ENCODE measurements at places on chromosomes 6 and 20.

GRCh38 chr6:799769-800168, 106.8 kb upstream of the EXOC2 start:
- DNase-seq, result no peak

- no peak for DNase-seq
Measured at GRCh38 chr6:145699462-145699861, 35.9 kb downstream of the EPM2A start.

- no peak for DNase-seq
Measured at GRCh38 chr6:77987035-77987384, 334.2 kb downstream of the MEI4 start.

DNA sequence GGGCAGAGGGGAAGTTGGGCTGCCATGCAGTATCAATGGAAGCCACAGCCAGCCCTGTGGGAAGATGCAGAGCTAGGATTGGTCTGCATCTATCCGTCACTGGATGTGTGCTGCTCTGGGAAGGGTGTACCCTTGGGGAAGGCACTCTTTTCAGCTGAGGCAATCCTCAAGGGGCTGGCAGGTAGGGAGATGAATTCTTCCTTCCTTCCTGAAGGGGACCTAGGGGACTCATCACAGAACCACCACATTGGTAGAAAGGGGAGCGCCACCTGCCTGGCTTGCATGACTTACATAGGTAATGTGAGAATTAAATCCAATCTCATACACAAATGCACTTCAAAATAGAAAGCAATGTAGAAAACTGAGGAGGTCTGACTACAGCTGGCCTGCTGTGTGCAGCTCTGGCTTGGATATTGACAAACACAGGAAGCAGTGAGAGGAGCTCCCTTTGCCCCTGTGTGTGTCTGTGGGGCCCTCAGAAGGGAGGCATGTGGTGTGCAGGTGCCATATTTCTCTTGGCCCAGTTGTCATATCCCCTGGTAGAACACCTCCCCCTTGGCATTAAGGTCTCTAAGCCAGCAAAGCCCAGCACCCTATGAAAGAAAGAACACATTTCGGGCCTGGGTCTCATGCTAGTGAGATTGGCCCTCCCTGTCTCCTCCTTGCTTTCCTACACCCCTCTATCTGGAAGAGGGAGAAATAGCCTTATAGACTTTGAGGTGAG, 260.3 kb upstream of the MOCS1 start:
- DNase-seq, result no peak

DNA sequence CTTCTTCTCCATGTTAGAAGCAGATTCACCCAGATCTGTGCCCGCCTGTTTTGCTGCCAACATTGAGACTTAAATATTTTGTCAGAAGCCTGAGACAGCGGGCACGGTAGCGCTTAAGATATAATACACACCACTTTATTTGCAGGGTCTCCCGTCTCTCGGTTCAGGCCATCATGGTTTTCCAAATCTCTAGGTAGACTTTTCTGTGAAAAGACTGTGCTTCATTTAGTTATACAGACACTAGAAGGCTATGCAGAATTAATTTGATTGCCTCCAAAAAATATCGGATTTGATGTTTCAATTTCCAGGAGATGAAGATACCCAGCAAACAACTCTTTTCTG, 598 bp downstream of the TBP start:
- DNase-seq, result no peak

- DNase-seq, result no peak
Measured at GRCh38 chr6:44653761-44654218, 266.3 kb downstream of the CDC5L start.

DNA sequence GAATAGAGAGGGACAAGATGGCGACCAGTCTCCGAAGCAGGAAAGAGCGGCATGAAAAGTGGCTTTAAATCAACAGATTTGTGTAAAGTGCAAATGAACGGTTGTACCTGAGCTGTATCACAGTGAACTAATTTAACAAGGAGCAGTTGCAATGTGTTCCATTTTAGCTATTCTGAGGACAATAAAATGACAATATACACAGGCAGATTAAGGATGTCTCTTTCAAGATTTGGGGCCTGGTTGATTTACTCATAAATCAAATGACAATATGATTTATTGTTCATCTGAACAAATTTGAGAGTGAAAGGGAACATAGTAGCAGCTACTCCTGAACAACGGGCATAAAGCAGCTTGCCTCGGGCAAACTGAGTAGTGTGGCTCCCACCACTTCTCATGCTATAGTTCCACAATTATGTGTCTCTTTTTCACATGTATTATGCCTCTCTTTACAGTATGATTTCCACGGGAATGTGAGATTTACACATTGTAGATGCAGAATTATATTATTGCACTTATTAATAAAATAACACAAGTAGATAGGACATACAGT, 204.1 kb upstream of the AGPAT4 start:
- DNase-seq, result no peak

- no peak for DNase-seq
Measured at GRCh38 chr6:27575594-27576361, 102.9 kb upstream of the ZNF184 start.

GRCh38 chr6:14430218-14430617, 312.6 kb downstream of the CD83 start:
- DNase-seq, result no peak

DNA sequence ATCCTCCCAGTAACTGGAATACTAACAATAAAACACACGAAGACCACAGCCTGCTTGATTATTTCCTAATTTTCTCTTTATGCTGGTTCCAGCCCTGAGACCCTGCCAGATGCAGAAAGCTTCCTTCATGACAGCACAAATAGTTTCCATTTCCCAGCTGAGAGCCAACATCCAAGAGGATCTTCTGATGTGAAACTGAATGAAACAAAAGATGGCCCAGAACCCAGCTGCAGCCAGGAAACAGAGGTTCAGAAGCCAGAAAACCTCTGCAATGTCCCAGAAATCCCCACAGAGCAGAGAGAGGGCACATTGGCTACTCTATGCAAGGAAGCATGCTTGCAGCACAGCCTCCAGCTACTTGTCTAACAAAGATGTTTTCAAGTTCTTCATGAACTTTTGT, 61.8 kb upstream of the PLEKHG1 start:
- DNase-seq, result no peak

DNA sequence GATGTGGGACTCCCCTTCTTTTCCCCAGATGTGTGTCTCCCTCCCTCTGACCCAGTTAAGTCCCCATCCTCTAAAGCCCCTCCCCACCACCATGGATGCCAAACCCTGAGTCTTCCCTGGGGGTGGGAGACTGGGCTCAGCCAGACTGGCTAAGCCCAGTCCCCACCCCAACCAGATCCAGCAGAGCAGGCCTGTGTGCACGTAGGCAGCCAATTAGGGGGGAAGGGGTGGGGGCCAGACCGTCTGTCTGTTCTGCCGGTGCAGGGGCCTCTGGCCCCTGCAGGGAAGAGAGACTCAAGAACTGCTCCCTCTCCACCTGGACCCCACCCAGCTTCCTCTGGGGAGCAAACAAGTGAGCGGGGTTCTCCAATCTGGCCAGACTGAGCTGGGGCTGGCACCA, 605 bp downstream of the COX4I2 start:
- no peak for DNase-seq

DNA sequence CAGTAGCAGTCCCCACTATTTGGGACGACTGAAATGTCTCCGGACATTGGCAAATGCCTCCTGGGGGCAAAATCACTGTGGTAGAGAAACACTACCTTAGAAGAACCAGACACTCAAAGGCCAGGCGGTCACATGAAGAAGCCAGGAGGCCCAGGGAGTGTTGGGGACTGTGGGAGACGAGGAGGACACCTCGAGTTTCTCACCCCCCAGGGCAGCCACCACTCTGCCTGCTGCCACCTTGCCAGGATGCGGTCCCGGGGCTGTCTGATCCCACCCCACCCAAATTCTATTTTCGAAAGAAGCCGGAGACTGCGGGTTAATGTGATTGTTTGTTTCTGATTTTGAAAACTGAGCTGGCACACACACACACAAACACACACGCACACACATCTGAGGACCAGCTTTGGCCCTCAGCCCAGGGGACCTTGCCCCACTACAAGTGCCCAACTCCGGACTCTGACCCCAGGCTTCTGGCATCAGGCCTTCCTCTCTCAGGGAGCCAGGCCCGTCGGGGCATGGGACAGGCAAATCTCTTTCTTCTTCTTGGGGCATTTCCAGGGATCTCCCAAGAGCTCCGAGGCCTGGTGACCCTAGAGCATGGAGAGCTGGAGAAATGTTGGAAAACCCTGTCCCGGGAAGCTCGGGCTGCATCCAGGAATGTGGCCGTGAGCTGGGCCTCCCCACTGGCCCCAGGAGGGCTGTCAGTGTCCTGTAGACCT, 187.5 kb upstream of the PMEPA1 start:
- no peak for DNase-seq

GRCh38 chr6:105797983-105798453, 288.1 kb upstream of the PRDM1 start:
- no peak for DNase-seq

DNA sequence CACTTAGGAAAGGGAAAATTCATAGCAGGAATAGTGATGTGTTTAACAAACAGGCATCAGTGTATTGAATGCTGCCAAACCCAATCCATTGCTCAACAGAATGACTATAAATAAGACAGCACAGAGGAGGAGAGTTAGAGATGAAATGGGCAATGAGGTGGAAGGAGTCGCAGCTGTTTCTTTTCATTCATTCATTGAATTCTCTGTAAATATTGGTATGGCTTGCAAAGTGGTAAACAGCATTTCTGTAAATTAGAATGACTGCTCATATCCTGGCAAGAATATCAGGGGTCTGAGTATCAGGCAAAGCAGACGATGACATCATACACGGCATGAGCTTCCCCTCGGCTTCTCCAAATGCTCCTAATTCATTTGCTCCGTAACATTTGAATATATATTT, 703.6 kb upstream of the SLC35B3 start:
- no peak for DNase-seq

DNA sequence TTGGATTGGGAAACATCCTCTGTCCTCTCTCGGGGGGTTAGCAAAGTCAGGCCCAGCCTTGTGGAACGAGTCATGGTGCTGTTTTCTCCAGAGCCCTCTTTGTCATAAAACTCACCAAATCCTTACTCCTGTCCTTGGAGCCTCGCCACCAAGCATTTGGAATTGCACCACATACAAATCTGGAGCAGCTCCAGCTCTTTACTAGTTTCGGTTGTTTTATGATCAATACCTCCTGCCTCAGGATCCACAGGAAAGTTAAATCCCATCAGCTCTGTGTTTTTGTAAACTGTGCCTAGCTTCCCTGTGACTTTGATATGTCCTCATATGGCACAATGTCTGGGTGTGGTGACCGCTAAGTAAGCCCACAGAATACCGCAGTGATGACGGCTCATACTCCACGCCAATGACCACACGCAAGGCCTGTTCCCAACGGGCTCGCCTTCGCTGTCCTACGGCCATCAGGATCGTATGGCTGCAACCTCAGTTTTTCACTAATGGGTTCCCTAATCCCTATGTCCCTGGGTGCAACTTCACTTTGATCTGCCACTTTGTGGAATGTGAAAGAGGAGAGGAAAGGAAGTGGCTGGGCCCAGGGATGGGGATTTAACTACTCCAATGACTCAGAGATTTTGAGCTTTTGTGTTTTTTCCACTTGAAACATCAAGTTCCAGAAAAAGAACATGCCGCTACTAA, 111.3 kb upstream of the FOXQ1 start:
- DNase-seq, result no peak

- peak; percentile 27 for DNase-seq
Measured at GRCh38 chr6:18155864-18156421, 721 bp downstream of the KDM1B start.

DNA sequence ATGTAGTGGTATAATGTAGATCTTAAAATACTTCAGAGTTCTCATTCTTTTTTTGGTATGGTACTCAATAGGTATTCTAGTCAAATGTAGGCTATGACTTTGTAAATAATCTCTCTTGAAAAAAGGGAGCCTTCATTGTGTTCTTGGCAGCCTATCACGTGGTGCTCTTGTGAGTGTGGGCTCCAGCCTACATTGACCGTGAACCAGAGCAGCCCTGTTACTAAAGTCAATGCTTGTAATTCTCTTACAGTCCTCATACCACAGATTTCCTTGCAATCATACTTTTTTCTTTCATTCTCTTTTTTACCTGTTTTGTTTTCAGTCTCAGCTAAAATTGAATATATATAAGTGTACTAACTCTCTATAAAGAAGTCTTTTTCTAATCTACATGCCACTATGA, 31.1 kb downstream of the ARID1B start:
- no peak for DNase-seq

- no peak for DNase-seq
Measured at GRCh38 chr20:63032026-63032800, 25.4 kb upstream of the BHLHE23 start.

GRCh38 chr6:134358320-134358719, 40.4 kb upstream of the SGK1 start:
- DNase-seq, result no peak

DNA sequence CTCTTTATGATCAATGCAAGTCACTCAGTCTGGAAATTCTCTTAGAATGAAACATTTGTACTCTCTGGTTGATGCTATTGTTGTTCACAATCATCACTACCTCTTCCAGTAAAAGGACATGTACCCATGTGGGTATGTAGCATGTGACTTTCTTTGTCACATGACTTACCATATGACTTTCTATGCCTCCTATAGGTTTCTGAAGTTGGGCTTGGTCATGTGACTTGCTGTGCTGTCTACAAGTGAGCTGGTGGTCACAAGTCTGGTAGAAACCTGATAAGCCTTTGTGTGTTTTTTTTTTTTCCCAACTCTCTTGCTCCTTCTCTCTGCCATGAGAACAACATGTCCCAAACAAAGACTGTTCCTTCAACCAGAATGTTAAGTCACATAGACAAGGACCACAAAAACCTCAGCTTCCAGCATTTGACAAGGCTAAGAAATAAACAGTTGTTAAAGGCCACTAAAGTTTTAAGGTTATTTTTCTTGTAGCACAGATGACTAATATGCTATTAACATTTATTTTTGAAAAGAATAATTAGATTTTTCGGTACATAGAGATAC, 379.2 kb upstream of the SLC35B3 start:
- no peak for DNase-seq

DNA sequence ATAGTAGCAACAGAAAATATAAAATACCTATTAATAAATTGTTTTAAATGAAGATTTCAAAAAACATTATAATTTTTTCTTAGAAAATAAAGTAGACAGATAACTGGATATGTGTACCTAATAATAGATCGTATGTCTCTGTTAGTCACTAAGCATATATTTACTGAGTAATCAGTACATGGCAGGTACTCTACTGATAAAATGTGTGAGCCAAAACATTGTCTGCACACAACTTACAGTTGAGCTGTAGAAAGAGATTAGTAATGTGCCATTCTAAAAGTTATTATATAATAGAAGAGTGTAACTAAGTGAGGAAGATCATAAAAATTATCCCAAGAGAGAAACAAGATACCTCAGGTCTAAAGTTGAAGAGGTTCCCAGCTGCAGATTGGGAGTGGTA, 929.9 kb upstream of the EPHA7 start:
- DNase-seq, result no peak

GRCh38 chr6:98116455-98116854, 717.9 kb upstream of the POU3F2 start:
- DNase-seq, result no peak

- no peak for DNase-seq
Measured at GRCh38 chr20:4195499-4195898, 180.1 kb upstream of the RNF24 start.

GRCh38 chr6:125357515-125358256, 55.9 kb upstream of the HDDC2 start:
- no peak for DNase-seq

All from CD4-positive, alpha-beta T cell treated with Interleukin-6 at 100 ng/mL for 8 hours (primary cell).